ENCODE measurements at places on chromosomes 7 and 10.

- no peak for DNase-seq
Measured at GRCh38 chr10:117590101-117590875, 47.7 kb downstream of the EMX2 start.

DNA sequence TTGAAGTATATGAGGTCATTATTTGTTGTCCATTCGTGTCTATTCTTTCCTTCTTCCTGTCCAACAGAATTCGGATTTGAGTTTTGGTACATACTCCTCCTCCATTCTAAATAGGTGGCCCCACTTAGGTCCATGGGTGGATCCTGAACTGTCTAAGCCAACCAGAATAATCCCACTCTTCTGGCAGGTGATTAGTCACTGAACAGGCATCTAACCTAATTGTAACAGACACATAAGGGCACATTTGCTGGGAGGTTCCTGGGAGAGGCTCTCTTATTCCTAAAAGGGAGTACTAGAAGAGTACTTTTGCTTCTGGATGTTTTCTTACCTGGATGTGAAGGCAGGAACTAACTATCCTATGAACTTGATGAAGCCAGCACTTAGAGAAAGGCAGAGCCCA is 16.8 kb downstream of the LRRC72 start:
- DNase-seq, result no peak

- no peak for DNase-seq
Measured at GRCh38 chr7:18086165-18087025, 58.7 kb upstream of the PRPS1L1 start.

GRCh38 chr10:122302315-122302714 is 31.2 kb downstream of the BTBD16 start:
- DNase-seq, result no peak

DNA sequence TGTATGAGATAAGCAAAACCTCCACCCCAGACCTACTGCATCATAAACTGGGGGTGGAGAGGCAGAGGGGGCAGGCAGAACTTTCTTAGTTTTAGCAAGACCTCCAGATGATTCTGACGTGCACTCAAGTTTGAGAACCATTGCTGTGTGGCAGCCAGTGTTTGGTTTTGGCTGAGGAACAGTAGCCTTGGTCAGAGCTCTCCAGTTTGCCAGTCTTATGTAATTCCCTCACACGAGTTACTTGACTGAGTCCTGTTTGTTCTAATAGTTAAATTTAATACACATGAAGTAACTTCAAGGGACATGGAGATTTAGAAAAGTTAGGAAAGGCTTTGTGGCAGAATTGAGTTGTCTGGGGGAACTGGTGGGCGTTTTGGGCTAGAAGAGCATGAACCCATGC is 38.5 kb downstream of the GARS1 start:
- no peak for DNase-seq

GRCh38 chr10:100009793-100010676 is at the start of gene DNMBP:
TSS of gene DNMBP (minus strand) at chr10:100009947. CDS start at chr10:99972124, 37,823 bp downstream.
- DNase-seq, result peak; percentile 74

DNA sequence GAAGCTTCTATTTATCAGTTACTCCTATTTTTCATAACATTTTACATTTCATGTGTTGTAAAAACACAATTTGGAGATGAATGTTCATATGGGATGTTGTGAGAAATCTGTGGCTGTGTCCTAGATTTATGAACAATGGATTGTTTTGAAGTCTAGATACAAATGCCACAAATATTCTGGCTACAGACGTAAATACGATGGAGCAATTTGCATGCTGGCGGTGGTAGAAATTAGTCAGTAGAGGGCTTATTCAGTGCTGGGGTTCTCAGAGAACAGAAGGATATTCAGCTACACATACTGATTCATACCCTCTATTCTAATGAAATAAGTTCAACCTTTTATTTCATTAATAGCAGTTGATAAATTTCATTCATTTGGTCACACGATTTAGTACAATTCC is 48.8 kb downstream of the PLPP4 start:
- DNase-seq, result no peak

DNA sequence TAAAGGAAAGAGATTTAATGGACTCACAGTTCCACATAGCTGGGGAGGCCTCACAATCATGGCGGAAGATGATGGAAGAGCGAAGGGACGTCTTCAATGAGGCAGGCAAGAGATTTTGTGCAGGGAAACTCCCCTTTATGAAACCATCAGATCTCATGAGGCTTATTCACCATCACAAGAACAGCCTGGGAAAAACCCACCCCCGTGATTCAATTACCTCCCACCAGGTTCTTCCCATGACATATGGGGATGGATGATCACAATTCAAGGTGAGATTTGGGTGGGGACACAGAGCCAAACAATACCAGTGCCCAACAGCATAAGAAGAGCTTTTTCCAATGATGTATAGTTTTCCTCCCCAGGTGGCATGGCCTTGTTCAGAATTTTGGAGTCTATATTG is 11.2 kb upstream of the C7orf33 start:
- no peak for DNase-seq

- DNase-seq, result no peak
Measured at GRCh38 chr7:7761340-7761973, 43.0 kb upstream of the RPA3 start.

DNA sequence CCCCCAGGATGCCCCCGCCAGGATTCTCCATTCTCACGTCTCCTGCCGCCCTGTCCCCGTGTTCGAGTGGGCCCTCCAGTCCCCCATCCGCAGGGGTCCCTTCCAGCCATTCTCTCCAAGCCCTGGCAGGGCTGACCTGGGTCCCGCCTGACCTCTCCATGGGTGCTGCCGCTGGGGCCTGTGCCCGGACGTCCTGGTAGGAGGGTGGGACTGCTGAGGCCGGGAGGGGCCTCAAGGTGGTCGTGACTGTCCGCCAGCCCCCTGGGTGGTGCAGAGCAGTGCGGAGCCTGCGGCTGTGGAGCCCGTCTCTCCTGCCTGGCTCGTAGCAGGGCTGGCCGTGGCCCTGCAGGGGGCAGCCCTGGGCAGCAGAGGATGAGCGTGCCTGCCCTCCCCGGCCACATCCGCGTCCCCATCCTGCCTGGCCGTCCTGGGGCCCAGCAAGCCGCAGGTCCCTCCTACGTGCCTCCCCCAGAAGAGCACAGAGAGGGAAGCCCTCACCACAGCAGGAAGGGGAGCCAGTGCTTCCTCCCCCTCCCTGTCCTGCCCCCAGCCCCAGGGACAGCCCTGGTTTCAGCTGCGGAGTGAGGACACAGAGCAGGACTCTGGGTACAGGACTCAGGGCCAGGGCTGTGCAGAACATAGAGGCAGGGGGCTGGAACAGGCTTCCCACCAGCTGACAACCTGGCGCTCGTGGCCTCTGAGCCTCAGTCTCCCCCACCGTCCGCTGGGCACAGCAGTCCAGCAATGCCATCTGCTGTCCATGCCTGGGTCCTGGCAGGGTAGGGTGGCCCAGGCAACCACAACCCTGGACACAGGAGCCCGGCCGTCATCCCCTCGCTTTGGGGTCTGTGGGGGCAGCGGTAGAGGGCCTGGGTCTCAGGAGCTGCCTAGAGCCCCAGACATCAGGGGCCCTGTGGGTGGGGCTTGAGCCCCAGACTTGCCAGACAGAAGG is 1.5 kb upstream of the GRIFIN start:
- peak; percentile 46 for DNase-seq

GRCh38 chr7:140245611-140246105 is 68.9 kb upstream of the KDM7A start:
- DNase-seq, result no peak

DNA sequence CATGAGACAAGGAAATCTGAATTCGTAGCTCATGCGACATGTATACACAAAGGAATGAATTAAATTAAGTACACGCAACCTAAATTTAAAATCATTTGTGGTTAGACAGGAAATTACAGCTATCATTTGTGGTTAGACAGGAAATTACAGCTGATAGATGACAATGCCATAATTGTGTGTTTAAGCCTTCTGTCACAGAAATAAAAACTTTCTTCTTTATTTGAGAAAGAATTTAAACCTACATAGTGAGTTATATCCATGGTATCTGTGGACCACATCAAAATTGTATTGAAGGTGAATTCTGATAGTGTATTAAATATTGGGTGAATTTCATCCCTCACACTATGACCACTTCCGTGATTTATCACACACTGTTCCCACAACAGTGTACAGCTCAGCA is 362.9 kb downstream of the MAGI2 start:
- no peak for DNase-seq

- no peak for DNase-seq
Measured at GRCh38 chr10:67858971-67859370, 21.0 kb upstream of the DNAJC12 start.

DNA sequence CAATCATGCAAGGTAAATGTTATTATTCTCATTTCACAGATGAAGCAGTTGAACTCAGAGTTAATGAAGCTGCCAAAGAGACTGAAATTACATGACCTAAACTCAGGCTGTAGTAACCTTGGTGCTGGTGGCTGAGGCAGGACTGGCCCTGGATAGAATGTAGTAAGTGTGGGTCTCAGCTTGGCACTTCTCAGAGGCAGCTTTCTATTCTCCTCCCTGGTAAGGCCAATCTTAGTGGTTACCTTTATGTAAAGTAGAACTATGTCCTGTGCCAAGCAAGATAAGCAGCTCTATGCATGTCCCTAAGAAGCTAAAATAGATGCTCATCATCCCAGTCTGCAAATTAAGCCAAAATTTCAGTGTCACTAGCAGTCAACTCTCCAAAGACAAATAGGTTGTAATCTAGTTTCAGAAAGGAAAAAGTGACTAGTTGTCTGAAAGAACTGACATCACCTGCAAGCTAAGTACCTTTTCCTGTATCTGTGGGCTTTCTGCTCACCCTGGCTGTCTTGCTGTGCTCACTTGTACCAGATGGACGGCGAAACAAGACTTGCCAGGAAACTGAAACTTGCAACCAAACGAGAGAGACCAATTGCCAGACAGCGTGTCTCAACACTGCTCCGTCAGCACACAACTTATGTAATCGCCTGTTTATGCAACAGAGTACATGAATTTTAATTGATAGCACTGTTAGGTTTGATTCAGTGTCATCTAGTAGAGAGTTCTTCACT is 43.7 kb downstream of the CH25H start:
- DNase-seq, result peak; percentile 30

All from stimulated activated CD4-positive, alpha-beta T cell treated with anti-CD3 and anti-CD28 coated beads, Interleukin-1b, Interleukin-23, amount 100 ng/mL, for 4 hours (primary cell).